ENCODE measurements at places on chromosomes 6 and 20. TPM values are rescaled to one million over a fixed set of nuclear protein-coding genes. Genes with fewer than 3 reads are reported as not detected.

- no peak for ATAC-seq
Observed at GRCh38 chr6:4606821-4607704, 169.1 kb upstream of the CDYL start.

The HUS1B gene
- total RNA-seq: 2.4 TPM

GRCh38 chr20:14568701-14569100 lies 231.3 kb upstream of the FLRT3 start:
- ATAC-seq: no peak

- peak; percentile 88 for ATAC-seq
Observed at GRCh38 chr6:25027221-25027916, 91.6 kb upstream of the RIPOR2 start.

GRCh38 chr6:157853018-157853805 lies 30.2 kb downstream of the SNX9 start:
- ATAC-seq: peak; percentile 79

The CST5 gene
- total RNA-seq: not detected

- ATAC-seq: no peak
Observed at GRCh38 chr20:19336631-19337030, 124.2 kb downstream of the SLC24A3 start.

GRCh38 chr6:5930143-5930770 lies 76.5 kb downstream of the NRN1 start:
- peak; percentile 83 for ATAC-seq

- peak; percentile 56 for ATAC-seq
Observed at GRCh38 chr6:31272836-31273626, 1.1 kb upstream of the HLA-C start.

The TRIM40 gene
- not detected for total RNA-seq

DNA sequence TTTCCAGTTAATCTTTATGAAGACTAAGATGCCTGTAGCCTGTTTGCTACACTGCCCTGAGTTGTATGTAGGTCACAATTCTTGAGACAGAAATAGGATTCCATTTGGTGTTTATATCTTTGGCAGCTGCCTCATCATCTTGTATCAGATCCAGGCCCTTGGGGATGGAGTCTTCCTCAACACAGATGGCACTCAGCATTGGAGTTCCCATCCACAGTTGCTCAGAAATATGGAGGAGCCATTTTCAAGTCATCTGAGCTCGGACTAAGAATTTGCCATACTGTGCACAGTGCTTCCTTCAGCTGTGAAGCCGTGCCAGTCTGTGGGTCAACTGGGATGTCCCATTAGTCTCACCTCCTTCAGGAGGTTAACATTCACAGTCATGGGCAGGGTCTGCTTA lies 156.6 kb downstream of the ZDHHC14 start:
- ATAC-seq: no peak

The OR2B6 gene
- total RNA-seq: 0.54 TPM

The SIRPD gene
- total RNA-seq: not detected

The PLA2G7 gene
- not detected for total RNA-seq

The PSORS1C1 gene
- not detected for total RNA-seq

GRCh38 chr6:28710466-28711191 lies 184.9 kb downstream of the GPX5 start:
- ATAC-seq: no peak

DNA sequence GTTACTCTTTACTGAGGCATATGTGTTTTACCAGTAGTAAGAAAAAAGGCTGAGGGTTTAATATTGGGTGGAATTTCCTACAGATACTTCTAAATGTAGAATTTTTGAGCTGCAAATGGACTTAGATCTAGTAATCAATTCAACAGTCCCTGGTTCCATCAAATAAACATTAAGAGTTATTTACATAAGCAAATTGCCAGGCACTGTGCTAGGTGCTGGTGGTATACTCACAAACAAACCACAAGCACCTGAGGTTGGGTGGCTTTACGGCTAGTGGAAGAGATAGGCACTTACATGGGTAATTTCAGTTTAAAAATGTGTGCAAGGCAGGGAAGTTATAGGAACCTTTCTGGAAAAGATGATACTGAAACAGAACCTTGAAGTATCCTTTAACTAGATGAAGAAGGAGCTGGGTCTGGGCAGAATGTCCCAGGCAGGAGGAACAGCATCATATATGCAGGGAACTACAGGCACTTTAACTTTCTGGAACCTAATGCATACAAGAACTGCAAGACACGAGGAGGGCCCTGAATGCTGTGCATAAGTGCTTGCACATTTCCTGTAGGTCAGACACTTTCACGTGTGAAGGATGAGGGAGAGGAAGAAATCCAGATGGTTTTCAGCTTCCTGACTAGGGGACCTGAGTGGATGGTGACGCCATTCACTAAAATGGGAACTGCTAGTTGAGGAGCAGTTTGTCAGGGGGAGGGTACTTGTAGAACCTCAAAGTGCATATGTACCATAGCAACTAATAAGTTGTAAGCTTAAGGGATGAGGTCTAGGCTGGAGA lies 4.5 kb downstream of the CCN6 start:
- ATAC-seq: no peak

DNA sequence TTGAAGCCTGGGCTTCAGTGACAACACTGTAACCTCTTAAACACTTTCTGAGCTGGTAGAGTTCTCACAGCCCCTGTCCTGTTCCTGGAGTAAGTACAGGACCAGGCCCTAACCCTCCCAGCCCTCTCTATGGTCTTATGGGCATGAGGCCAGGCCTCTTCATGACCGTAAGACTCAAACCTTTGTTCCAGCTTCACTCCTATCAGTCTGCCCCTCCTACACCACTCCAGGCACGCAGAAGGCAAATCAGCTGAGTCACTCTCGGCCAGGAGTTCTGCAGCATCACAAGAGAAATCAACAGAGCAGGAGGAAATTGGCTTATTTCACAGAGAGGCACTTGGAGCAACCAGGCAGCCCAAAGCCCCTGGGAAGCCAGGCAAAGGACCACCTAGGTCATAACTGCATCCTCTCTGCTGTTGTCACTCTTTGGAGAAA lies 25.3 kb upstream of the CHD6 start:
- ATAC-seq: no peak

DNA sequence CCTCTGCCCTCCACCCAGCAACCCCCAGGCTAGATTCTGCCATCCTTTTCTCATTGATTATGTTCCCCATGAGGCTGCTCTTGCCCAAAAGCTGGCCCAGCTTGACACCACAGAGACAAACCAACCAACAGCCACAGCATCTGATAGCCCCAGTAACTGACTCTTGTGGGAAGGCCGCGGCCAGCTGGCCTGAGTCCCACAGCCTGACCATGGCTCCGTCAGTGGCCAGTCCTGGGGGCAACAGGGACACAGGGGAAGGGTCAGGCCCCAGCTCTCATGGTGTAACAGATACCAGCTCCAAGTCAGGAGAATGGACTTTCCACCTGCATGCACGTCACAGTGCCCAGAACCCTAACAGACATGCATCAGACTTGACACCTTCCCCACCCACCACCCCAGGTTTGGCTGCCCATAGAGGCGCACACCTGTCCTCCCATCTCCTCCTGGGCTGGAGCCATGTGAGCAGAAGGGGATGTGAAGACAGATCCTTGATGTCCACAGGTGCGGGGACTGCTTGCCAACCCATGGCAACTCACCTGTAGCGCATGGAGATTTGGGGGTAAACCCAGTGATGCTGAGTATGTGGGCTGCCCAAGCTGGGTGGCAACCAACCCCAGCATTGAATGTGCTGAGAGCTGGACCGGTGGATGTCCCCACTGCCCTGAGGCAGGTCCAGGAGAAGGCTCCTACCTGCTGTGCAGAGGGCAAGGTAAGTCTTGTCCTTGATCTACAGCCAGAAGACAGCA lies 18.8 kb downstream of the RIPOR3 start:
- no peak for ATAC-seq

GRCh38 chr6:67031451-67031850 lies 1324.4 kb upstream of the EYS start:
- no peak for ATAC-seq

The TCP11 gene
- not detected for total RNA-seq

The SULF2 gene
- 2.2 TPM for total RNA-seq

The POPDC3 gene
- total RNA-seq: 0.24 TPM

The GHRH gene
- total RNA-seq: not detected

- ATAC-seq: no peak
Observed at GRCh38 chr6:23036406-23036983, 467.1 kb downstream of the HDGFL1 start.

- peak; percentile 47 for ATAC-seq
Observed at GRCh38 chr6:18260448-18261106, 3.8 kb downstream of the DEK start.

GRCh38 chr6:19837511-19838441 lies 606 bp downstream of the ID4 start:
- ATAC-seq: no peak

- peak; percentile 69 for ATAC-seq
Observed at GRCh38 chr20:5835321-5835821, 85.2 kb downstream of the SHLD1 start.

- ATAC-seq: peak; percentile 88
Observed at GRCh38 chr6:14121936-14122344, 4.4 kb downstream of the CD83 start.

GRCh38 chr6:168834801-168835200 lies 393.8 kb downstream of the SMOC2 start:
- ATAC-seq: no peak

The WFDC10B gene
- not detected for total RNA-seq

- ATAC-seq: no peak
Observed at GRCh38 chr20:14617123-14617522, 279.7 kb upstream of the FLRT3 start.

The ORC3 gene
- 43.7 TPM for total RNA-seq

The HCK gene
- total RNA-seq: 0.15 TPM

The ZNF391 gene
- 2.0 TPM for total RNA-seq
